ENCODE measurements at places on chromosomes 13 and 19.

- DNase-seq, result peak; percentile 85
These were observed 1.5 kb downstream of the BIVM start for GRCh38 chr13:102800145-102801041.

GRCh38 chr19:35352448-35353304 lies 5.0 kb downstream of the FFAR1 start:
- DNase-seq, result peak; percentile 89

- peak; percentile 93 for DNase-seq
These were observed 6.4 kb downstream of the KLF16 start for GRCh38 chr19:1856698-1857603.

- DNase-seq, result no peak
These were observed 94.5 kb downstream of the ARHGEF7 start for GRCh38 chr13:111209613-111210012.

DNA sequence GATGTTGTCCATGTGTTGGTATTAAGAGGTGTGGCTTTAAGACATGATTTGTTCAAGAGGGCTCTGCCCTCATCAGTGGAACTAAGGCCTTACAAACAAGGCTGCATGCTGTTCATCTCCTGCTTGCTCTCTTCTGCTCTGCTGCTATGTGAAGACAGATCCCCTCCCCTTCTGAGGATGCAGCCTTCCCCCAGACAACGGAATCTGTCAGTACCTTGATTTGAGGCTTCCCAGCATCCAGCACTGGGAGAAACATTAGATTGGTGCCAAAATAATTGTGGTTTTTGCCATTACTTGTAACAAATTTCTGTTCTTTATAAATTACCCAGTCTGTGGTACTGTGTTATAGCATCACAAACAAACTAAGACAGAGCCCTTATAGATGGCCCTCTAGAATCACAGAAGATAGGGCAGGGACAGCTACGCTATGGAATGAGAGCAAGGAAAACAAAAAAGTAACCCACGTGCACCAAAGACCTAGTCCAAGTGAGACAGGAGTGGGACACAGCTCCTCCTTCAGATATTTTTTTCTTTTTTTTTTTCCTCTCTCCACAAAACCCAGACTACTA lies 151.5 kb upstream of the RXFP2 start:
- DNase-seq, result no peak

DNA sequence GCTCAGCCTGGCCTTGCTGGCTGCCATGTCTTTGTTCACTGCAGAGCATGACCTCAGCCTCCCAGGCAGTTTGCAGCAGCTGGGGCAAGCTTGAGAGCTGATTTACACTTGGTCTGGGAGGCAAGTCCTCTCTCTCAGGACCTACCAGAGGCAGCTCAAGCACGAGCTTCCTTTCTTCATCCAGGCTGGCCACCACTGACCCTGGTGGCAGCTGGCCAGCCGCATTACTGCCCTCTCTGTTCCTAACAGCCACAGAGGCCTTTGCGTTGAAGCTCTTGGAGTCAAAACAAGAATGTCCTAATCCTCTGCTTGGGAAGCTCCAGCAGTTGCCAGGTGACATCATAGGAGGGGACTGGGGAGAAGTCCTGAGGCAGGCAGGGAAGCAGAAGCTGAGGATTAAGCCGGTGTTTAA lies 85.7 kb downstream of the NUFIP1 start:
- DNase-seq, result peak; percentile 19

- DNase-seq, result no peak
These were observed 110.3 kb upstream of the ABCC4 start for GRCh38 chr13:95411428-95412040.

- DNase-seq, result no peak
These were observed 3.9 kb upstream of the PODNL1 start for GRCh38 chr19:13942023-13942684.

- DNase-seq, result no peak
These were observed 15.3 kb upstream of the LILRA2 start for GRCh38 chr19:54558339-54558738.

Measured in kidney tubule cell (primary cell).